ENCODE measurements at places on chromosomes 2 and 18.

DNA sequence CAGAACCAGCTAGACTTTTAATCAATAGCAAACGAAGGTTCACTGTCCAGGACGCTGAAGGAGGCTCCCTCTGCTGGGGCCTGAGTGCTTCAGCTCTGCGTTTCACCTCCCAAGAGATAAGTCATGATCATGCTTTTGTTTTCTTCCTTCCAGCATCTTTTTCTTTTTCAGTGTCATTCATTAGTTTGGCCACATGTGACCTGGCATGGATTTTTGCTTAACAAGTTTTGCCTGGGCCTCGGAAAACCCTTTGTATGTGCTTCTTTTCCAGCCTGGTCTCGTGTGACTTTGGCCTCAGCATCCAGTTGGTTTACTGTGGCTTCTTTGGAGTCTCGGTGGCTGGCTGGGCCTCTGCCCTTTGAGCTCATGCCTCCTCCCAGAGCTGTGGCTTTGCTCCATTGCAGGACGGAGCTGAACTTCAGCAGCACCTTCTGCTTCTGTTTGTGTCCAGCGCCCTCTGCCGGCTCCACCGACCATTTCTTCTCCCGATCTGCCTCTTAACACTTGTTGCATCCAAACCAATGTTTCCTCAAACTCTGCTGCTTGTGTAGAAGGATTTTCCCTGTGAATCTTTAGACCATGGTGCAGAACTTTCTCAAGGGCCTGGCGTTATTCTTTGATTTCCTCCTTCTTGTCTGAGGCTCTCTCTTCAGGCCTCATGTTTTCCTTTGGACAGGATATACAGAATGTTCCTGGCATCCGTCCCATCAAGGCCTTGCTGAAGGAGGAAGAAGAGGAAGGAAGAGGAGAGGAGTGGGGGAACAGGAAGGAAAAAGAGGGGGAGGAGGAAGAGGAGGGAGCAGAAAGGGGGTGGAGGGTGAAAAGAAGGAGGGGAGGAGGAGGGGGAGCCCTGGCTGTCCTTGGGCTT is 23.6 kb upstream of the HES6 start:
- peak; percentile 43 for DNase-seq

DNA sequence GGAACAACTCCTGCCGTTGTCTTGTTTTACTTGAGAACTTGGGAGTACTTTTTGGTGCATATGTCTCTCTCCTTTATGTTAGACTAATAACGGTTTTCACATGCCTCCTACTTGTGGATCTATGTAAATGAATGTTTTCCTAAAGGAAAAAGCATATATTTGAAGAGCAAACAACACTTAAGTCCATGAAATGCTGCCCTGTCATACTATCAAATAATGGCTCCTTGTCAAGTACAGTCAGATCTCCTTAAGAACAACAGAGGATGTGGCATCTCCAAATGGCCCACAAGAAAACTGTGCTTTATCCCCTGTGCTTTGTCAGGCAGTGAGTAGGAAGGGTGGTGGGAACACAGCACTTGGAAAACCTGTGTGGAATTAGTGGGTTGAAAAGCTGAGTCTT is 198.2 kb downstream of the PTGR3 start:
- DNase-seq = no peak

- no peak for DNase-seq
Measured at GRCh38 chr2:145157036-145157675, 637.2 kb upstream of the ZEB2 start.

- peak; percentile 69 for DNase-seq
Measured at GRCh38 chr2:118185210-118186109, 97.2 kb downstream of the INSIG2 start.

- DNase-seq = no peak
Measured at GRCh38 chr2:38444247-38444646, 67.2 kb upstream of the ATL2 start.

DNA sequence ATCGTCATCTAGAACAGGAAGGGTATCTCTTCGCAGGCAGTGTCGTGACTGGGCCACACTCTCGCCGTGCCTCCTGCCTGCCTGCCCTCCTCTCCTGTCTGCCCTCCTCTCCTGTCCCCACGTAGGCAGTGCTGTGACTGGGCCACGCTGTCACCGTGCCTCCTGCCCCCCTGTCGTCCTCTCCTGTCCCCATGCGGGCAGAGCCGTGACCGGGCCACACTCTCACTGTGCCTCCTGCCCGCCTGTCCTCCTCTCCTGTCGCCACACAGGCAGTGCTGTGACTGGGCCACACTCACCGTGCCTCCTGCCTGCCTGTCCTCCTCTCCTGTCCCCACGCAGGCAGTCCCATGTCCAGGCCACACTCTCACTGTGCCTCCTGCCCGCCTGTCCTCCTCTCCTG is 51.4 kb downstream of the ZNF236 start:
- no peak for DNase-seq

DNA sequence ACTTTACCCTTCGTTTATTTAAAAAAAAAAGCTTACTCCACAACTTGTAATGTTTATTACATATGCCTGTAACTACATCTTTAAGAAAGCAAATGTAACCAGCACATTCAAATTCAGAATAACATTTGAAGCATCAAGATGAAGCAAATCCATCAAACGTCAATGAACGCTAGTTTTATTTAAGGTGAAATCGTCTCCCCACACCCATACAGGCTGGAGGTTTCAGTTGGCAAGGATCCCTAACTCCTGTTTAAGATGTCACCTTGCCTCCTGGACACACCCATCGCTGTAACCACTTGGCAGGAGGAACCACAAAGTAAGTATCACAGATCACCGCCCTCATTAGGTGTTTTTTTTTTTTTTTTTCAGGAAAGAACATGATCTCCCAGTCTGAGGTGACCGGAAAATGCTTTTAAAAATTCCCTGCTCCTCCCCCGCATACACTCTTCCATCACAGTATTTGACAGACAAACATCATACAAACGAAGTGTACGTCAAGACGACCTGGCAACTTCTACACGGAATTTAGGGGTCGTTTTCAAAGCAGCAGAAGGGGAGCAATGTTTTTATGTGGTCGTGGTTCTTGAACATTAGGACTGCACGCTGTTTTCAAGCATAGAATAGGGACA is 19.7 kb upstream of the STPG4 start:
- peak; percentile 42 for DNase-seq

- DNase-seq = no peak
Measured at GRCh38 chr2:129203331-129203730, 776.1 kb upstream of the RAB6C start.

- no peak for DNase-seq
Measured at GRCh38 chr2:111990375-111990774, 64.7 kb upstream of the TMEM87B start.

DNA sequence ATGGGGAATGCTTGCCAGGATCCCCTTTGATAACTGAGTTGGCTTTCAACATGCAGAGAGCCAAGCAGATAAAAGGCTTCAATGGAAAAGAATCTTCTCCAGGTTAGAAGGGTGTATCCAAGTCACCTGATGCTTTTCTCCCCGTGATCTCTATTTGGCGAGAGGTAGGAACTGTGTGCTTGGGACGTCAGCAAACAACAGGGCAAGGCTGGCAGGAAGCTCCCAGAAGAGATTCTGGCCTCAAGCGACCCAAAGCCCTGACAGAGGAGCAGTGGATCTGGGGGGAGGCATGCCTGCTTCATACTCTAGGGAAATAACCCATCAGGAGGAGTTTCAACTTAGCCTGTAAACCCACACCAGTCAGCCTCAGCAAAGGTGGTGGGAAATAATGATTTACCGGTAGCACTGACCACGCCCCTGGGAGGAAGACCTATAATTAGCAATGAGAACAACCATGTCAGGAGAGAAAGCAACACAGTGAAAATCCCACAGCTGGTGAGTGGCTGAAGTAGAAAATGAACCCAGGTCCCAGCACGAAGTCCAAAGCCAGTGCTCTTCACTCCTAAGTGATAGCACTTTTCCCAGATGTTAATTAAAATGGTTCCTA is 76.3 kb upstream of the SEC11C start:
- DNase-seq = no peak

DNA sequence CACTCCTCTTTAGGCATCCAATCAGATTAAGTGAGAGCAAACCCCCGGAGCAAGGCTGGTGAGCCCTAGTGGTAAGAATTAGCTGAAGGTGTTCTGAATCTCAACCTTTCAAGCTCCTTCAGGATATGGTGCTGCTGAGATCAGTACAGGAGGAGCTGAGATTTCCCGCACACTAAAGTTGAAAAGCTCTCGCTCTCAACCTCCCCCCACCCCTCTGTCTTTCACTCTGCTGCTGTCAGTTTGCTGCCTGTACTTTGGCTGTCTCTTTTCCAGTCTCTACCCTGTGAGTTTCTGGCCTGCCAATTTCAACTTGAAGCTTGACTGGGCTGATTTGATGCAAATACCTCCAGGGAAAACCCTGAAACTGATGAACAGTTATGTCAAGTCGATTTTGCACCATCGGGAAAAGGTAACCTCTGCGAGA is 15.7 kb downstream of the ZEB2 start:
- DNase-seq = no peak

DNA sequence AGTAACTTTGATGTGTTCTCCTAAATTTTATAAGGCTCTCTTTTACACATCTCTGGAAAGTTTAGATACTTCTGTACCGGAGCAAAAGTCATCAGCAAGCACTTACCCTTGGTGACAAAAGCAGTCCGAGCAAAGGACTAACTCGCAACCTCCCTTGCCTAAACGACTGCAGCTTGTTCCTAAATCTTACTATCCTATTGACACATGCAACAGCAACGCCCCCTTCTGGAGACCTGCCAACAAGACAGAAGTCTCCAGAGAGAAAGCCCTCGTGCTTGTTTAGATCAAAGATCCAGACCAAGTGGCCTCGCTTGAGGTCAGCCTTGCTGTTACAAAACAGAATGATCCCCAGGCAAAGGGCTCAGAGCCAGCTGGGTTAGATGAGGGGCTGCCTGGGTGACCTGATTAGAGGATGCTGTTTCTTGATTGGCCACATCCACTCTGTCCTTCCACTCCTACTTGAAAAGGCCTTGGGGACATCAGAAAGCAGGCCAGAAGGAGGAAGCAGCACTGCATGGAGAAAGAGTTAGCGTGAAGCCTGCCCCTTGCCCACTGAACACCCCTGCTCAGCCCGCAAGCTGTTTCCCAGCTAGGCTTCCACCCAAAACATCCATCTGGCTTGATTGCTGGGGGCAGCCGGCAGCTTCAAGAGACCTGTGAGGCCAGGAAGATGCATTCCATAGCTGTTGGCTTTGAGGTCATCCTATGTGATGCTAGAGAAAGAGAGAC is 94.3 kb downstream of the HNRNPLL start:
- DNase-seq = peak; percentile 78

- no peak for DNase-seq
Measured at GRCh38 chr2:109459485-109459884, 154.3 kb downstream of the SEPTIN10 start.

GRCh38 chr2:189255711-189256110 is 76.2 kb upstream of the COL5A2 start:
- no peak for DNase-seq

DNA sequence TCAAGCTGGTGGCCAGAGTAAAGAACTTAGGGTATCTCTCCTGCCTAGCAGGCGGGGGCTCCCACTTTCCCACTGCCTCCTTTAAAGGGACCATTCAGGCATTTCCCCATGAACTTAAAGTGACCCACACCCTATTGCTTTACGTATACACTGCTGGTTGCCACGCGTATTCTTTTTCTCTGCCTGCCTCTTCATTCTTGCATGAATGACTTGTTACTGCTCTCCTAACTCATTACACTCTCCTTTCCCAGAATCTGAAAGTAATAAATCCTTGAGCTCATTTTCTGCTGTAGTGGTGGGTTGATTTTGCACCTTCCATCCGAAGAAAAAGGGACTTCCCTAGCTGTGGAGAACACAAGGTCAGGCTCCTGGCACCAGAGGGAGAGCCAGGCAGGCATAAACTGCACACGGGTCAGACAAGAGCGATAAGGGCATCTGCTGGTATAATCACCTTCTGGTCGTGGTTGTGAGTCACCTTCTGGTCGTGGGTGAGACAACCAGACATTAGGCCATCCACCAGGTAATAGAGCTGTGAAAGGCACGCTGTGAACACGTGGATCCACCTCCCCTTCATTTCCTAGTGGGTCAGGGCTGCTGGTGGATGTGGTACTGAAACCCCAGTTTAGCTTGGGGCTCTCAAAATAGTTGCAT is 950.3 kb downstream of the SOCS6 start:
- no peak for DNase-seq

GRCh38 chr2:68811364-68811763 is 59.8 kb downstream of the BMP10 start:
- no peak for DNase-seq

- peak; percentile 23 for DNase-seq
Measured at GRCh38 chr2:8543383-8544170, 138.3 kb upstream of the ID2 start.

DNA sequence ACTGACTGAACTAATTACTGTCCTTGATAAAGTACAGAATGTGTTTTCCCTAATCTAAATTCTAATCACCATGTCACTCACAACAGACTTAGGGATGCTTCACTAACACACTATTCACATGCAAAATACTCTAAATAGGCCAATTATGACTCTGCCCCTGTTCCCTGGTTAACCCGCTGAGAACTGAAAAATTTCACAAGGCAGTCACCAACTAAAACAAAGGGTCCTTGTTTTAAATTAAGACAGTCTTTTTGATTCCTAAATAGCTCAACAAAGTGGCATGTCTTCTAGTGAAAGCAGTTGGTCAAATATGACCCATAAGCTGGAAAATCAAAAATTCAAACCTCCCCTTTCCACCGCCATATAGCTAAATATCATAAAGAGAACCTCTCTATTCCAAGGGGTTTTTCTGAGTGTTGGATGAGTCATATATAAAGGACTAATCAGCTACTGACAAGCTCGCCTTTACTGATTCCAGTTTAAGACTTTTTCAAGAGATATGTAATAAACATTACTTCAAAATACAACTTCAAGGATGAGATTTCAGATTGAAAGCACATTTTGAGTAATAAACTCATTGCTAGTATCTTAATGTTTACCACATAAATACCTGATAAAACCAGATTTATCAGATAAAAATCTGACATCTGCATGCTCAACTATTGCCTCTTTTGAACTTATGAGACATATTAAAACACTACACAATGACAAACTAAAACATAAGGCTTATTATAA is 235.8 kb downstream of the TCF4 start:
- DNase-seq = no peak

- no peak for DNase-seq
Measured at GRCh38 chr18:26052505-26052904, 37.9 kb downstream of the SS18 start.

- no peak for DNase-seq
Measured at GRCh38 chr2:18171191-18172139, 293.0 kb downstream of the KCNS3 start.

- DNase-seq = no peak
Measured at GRCh38 chr2:191889931-191890330, 43.0 kb upstream of the CAVIN2 start.

- DNase-seq = no peak
Measured at GRCh38 chr2:43070676-43071502, 155.5 kb downstream of the ZFP36L2 start.

- DNase-seq = no peak
Measured at GRCh38 chr2:26778507-26778906, 7.3 kb upstream of the CENPA start.

DNA sequence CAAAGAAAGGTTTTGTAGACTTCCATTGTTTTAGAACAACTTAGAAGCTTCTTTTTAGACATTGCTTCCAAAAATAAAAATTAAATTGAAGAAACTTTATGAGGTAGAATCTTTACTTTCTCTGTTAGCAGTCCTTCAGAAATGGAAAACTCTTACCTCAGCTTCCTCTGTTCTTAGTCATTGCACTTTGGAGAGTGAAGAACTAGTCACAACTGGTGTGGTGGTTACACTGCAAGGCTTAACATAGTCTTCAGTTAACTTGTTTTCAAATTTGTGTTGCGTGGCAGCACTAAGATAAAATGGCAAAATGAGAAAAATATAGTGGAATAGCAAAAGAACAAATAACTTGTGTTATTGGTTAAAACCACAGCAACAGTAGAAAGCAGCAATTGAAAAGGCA is 332.6 kb downstream of the KIAA1328 start:
- no peak for DNase-seq

GRCh38 chr2:233142355-233142897 is 82.3 kb downstream of the INPP5D start:
- no peak for DNase-seq

Measured in T-helper 1 cell (primary cell).